ENCODE measurements at places on chromosomes 1 and 21. TPM values are rescaled to one million over a fixed set of nuclear protein-coding genes. Genes with fewer than 3 reads are reported as not detected.

DNA sequence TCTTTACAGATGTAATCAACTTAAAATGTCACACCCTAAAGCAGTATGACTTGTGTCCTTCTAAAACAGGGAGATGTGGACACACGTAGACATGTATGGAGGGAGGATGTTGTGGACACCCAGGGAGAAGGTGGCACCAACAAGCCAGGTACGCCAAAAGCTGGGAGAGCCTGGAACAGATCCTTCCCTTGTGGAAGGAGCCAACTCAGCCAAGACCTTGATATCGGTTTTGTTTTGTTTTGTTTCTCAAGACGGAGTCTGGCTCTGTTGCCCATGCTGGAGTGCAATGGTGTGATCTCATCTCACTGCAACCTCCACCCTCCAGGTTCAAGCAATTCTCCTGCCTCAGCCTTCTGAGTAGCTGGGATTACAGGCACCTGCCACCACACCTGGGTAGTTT lies 45.6 kb downstream of the CHAF1B start:
- no peak for DNase-seq

- DNase-seq = no peak
Measured at GRCh38 chr1:6263716-6264115, 2.8 kb upstream of the GPR153 start.

DNA sequence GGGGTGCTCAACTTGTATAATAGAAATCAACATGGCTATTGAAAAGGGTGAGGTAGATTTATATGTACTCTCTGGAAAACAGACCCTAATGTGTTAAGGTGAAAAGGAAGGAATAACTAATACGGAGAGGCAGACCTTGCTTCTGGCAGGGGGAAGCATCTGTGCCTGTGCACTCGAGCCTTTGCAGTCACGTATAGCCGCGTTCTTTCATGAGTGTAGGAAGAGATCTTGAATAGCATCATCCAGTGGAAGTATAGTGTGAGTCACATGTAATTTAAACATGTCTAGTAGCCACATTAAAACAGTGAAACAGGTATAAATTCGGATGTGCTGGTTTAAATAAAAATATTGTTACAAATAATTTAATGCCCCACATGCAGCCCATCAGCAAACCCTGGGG lies 3.0 kb downstream of the A3GALT2 start:
- DNase-seq = no peak

- DNase-seq = no peak
Measured at GRCh38 chr21:32418146-32418545, 5.6 kb downstream of the EVA1C start.

- peak; percentile 34 for DNase-seq
Measured at GRCh38 chr1:205044741-205045140, 1.7 kb downstream of the CNTN2 start.

DNA sequence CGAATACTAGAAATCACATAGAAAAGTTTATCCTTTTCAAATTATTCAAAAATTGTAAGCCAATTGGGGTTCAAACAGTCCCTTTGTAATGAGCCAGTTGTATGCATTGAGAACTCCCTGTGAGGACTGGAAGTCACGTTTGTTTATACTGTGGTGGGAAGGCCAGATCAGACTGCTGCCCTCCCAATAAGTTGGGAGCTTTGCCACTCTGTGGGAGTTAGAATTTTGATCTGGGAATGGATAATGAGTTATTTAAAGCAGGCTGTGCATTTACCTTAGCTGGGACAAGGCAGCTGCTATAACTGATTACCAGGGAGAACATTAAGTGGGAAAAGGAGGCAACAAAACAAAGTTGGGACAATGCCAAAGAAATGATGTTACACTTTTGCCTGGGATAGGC lies 178.8 kb downstream of the SDCCAG8 start:
- DNase-seq = no peak

GRCh38 chr1:151072224-151072623 lies 1.7 kb downstream of the GABPB2 start:
- DNase-seq = peak; percentile 16

The FCRLA gene
- total RNA-seq = 0.15 TPM

The TCEA3 gene
- total RNA-seq = 0.73 TPM

The AGMAT gene
- total RNA-seq = 5.5 TPM

Measured in WTC11 (cell line).